ENCODE measurements at places on chromosomes 12 and 14.

DNA sequence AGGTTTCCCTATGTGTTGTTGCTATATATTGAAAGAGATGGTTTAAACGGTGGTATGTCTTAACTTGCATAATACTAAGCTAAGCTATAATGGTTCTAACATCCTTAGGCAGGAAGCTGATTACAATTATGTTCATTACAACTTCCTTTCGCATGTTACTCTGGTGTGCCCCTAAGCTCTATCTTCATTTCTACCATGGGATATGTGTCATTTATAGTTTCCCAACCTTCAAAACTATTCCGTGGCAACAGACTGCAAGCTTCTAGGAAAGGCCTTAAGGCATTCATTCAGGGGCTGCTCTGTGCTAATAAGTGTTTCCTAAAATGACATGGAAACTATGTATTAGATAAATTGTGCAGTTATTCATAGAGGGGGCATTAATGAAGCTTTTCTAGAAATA is 294.6 kb downstream of the GXYLT1 start:
- DNase-seq = no peak

DNA sequence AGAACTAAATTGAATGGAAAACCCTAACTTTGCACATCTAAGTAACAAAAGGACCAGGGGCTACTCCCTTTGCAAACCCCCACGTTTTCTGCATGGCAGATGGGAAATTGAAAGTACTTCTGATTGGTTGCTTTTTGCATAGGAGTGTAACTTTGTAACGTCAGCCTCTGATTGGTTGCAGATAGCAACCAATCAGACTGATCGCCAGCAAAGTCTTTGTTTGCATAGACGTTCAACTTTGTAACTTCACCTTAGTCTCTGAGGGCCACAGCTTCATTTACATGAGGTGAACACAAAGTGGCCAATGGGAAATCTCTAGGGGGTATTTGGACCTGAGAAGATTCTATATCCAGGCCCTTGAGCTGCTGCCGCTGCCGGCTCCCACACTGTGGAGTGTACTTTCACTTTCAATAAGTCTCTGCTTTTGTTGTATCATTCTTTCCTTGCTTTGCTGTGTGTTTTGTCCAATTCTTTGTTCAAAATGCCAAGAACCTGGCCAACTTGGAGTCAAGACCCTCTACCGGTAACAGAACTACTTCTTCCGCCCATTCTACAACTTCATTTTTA is 102.5 kb upstream of the PRICKLE1 start:
- no peak for DNase-seq

DNA sequence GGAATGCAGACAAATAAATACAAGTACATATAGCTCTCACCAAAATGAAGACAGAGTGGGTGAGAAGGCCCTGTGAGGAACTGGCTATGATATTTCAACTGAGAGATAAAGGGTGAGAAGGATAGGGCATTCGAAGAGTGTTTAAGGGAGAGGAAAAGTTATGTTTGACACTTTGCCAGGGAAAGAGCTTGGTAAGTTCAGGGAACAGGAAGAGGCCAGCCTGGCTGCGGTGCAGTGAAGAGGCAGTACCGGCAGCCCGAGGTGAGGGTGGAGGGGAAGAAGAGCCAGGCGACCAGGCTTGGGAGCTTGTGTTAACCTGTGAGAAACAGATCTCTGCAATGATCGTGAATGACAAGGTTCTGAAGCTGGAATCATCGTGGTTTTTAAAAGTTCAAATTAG is 84.7 kb upstream of the RFX4 start:
- DNase-seq = no peak

DNA sequence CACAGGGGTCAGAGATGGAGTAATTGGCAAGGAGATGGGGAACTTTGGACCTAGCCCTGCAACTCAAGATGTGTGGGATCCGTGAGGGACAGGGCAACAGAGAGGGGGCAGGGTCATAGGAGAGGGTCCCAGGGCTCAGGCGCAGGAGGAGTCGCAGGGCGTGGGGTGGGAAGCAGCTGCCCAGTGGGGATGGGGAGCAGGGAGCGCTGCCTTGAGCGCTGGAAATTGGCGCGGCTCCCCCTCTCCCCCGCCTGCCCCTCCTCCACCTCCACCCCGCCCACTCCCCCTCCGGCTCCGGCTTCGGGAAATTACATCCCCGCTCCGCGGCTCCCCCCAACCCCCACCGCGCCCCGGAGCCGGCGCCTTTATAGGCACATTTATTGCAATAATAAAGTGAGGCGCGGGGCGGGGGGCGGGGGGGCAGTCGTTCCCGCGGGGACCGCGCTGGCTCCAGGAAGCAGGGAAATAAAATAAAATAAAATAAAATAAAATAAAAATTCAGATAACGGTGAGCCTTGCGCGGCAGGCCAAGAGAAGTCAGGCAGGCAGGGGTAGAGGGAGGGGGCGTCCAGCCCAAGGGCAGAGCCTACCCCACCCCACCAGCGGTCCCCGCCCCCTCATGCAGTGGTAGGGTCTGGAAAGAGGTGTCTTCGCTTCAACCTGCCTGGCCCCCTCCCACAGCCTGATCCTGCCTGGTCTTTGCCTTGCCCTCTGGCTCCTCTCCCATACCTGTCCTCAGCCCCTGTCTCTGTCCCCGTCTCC is 3.6 kb downstream of the NXPH4 start:
- DNase-seq = no peak

- DNase-seq = no peak
Measured at GRCh38 chr12:104480826-104481440, 24.2 kb downstream of the CHST11 start.

GRCh38 chr12:58414398-58414871 is 473.1 kb downstream of the ATP23 start:
- DNase-seq = no peak

DNA sequence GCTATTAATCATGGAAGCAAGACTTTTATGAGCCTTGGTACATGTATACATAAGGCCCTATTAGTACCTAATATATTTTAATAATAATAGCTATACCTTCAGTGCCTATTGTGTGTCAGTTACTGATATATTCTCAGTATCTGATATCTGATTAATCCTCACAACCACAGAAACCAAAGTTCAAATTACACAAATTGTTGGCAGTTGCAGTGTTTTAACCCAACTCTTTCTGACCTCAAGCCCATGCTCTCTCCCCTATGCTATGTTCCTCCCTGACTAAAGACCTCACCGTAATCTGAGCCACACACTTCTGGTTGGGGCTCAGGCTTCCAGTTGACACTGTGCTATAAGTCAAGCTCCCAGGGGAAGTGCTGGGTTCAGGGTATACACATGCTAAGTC is 214.4 kb downstream of the SPTSSA start:
- DNase-seq = no peak

- DNase-seq = no peak
Measured at GRCh38 chr14:50083467-50084337, 32.7 kb downstream of the VCPKMT start.

DNA sequence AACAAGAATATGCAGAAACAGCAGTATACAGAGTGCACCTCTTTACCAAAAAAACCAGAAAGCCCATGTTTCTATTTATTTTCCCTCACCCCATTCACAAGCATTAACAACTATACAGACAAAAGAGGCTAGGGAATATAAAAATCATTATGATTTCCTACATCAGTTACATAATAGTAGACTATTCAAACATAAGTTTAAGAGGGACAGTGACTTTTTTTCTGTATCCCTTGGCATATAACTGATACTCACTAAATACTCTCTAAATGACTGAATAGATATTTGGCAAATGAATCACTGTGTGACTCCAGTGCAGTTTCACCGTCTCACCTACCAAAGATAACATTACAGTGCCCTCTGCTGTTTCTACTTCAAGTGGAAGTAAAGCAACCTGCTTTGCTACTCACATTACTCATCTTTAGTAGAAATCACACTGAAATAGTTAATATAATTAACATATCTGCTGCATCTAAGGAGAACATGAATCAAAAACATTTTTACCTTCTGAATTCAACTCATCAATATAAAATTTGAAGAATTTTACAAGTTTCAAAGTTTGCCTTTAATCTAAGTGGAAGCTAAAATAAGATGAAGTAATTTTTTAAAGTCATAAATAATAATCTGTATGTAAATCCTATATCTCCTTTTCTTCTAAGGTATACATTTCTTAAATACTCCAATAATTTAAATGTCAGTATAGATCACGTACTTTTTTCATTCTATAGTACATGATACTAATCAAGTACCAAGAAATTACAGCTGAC is 103.8 kb downstream of the OSBPL8 start:
- DNase-seq = peak; percentile 58
